ENCODE measurements at places on chromosomes 7 and 10.

DNA sequence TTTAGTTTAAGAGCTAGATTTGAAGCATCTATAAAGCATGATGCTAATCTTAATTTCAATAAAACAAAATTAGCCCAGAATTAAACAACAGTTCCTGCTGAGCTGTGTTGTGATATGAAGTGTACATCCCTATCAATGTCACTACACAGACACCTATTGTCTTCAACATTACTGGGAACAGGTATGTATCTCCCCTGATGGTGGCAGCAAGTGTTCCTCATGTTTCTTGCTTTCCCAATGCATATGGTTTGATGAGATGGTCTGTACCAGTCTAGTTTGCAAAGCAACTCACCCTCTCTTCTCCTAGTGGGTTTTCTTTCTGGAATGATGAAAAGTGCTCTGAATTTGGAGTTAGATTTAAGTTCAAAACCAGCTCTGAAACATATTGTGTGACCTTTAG is 38.1 kb downstream of the TSPAN12 start:
- no peak for DNase-seq

DNA sequence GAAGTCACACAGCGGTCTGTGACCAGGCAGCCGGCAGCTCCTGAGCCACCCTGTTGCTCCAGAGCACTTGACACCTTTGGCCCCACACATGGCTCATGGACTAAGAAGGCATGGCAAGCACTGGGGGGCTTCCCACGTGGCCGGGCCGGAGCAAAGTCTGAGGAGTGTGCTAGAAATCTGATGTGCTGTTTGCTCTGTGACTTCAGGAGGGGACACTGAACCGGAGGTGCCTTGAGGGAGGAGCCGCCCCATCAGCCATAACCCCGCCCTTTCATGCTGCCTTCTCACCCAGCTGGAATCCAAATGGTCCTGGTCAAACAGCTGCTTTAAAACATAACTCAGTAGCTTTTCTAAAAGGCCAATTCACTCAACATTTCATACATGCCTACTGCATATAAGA is 33.5 kb downstream of the PROSER2 start:
- no peak for DNase-seq

DNA sequence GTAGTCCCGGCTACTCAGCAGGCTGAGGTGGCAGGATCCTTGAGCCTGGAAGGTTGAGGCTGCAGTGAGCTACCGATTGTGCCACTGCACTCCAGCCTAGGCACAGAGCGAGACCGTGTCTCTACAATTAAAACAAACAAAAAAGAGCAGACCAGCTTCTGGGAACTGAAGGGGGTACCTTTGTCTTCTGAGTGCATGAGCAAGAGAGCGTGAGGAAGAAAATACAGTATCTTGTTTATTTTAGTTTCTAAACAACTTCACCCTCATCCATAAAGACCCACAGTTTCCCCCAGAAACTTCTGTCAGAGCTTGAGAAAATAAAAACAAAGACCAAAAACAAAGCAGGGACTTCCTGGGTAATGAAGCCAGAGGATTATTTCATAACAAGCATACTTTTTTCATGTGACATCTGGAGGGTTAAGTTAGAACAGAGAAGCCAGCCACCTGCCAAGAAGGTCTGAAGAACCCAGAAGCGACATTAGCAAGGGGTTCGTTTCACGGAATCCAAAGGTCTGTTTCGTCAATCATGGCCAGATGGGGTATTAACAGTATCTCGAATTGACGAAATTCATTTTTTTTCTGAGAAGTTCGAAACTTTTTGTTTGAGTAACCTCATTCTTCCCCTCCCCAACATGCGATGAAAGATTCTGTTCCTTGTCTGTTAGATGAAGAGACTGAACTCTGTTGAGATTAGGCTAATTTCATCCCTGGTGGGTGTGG is 10.2 kb upstream of the IL2RA start:
- no peak for DNase-seq

DNA sequence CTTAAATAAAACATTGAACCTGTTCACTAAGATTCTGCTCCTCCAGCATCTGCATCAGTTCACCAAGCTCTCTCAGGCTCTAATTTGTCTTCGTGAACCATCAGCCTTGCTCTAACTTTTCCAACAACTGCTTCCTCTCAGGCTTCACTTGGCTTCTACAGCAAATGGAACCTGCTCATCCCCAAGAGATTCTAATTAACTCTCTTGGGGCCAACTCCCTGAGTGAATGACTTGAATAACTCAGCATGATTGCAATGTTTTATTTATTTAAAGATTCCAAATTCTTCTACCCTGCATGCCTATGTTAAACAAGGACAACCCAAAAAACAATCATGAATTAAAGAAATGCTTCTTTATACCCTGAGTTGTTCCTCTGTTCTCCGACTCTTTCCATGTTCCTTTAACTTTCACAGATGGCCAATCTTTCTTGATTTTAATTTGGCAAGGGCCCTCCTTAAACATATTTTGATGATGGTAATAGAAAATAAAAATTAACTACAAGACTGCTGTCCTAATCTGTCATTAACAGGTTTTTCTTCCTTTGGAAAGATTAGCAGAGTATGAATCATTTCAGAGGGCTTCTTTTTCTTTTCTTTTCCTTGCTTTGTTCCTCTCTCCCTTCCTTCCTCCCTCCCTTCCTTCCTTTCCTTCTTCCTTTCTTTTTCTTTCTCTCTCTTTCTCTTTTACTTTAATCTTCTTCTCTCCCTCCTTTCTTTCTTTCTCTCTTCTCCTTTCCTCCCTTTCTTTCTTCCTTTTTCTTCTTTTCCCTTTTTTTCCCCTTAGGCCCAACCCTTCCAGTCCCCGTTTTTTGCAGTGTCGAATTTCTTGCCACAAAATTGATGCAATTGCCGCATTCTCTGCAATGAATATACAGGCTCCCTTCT is 195.0 kb upstream of the RHOBTB1 start:
- DNase-seq, result no peak

GRCh38 chr7:91019686-91020385 is 244.4 kb upstream of the FZD1 start:
- no peak for DNase-seq

- no peak for DNase-seq
Measured at GRCh38 chr10:4678023-4678950, 147.7 kb upstream of the AKR1E2 start.

- DNase-seq, result no peak
Measured at GRCh38 chr7:48876087-48876486, 48.3 kb upstream of the CDC14C start.

- no peak for DNase-seq
Measured at GRCh38 chr10:74981831-74982633, 129.4 kb upstream of the SAMD8 start.

All from NCI-H1930 (cell line).